ENCODE measurements at places on chromosomes 5 and 9.

- DNase-seq = no peak
Measured at GRCh38 chr9:87431837-87432236, 65.8 kb upstream of the DAPK1 start.

DNA sequence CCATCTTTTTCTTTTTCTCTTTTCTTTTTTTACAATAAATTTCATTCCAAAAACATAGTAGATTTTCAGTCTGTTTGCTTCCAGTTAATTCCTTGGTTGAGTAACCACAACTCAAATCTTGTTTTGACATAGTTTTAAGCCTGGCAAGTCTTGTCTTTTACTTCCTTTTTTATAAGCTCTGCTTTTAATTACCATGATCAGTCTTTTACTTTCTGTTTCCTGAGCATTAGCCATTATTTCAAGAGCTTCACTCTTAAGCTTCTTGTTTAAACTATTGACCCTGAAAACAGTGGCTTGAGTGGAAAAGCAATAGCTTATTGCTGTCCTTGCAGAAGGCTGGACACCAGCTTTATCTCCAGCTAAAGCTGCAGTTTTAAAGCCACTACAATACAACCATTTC lies 1363.3 kb downstream of the MAT2B start:
- DNase-seq = no peak

- no peak for DNase-seq
Measured at GRCh38 chr5:61303346-61303745, 28.7 kb upstream of the ZSWIM6 start.

- no peak for DNase-seq
Measured at GRCh38 chr5:110269478-110270142, 456.9 kb downstream of the TMEM232 start.

DNA sequence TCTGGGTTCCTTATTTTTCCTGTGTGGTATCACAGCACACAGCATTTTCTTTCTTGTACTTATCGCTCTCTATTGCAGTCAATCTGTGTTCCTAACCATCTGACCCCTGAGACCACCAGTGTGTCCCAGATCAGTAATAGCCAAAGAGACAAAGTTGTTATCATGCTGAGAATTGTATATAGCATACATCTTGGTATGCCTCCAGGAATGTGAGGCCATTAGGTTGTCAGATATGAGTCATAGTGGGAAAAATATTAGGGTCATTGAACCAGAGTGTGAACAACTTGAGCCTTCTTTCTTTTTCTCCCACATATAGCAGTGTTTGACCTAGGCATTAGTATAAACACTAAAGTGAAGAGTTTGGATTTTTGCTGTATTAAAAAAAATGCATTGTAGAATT lies 106.3 kb downstream of the NDUFAF2 start:
- no peak for DNase-seq

DNA sequence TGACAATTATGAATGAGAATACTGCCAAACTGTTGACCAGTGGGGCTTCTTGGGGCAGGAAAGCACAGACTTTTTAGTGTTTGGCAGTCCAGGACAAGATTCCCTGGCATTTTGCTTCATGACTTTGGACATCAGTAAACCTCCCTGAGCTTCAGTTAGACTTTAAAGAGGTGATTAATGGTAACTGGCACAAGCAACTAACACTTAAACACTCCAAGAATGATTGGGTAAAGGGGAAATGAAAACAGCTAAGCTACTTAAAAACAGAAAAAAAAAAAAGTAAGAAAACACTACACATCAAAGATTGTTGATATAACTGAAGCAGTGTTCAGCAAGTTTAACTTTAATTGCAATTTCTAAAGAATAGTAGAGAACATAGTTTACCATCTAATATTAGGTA lies 13.4 kb downstream of the PAIP1 start:
- no peak for DNase-seq
